Spleen (tissue), 13 donors: ENCODE measurements at places on chromosomes 13 and 19. TPM values are rescaled to one million over a fixed set of nuclear protein-coding genes. Genes with fewer than 3 reads are reported as not detected.
A peak's percentile ranks its signal among the peaks of the same experiment; 100 is the strongest.

- H3K27me3 ChIP-seq = peaks cover 44% of the 10 kb centered on the region
- H3K27ac ChIP-seq = no peak overlapping the region
- DNase-seq = no peak
- H3K36me3 ChIP-seq = no peaks in the 10 kb centered on the region
These were observed 26.6 kb upstream of the KCTD15 start for GRCh38 chr19:33770107-33770506.

DNA sequence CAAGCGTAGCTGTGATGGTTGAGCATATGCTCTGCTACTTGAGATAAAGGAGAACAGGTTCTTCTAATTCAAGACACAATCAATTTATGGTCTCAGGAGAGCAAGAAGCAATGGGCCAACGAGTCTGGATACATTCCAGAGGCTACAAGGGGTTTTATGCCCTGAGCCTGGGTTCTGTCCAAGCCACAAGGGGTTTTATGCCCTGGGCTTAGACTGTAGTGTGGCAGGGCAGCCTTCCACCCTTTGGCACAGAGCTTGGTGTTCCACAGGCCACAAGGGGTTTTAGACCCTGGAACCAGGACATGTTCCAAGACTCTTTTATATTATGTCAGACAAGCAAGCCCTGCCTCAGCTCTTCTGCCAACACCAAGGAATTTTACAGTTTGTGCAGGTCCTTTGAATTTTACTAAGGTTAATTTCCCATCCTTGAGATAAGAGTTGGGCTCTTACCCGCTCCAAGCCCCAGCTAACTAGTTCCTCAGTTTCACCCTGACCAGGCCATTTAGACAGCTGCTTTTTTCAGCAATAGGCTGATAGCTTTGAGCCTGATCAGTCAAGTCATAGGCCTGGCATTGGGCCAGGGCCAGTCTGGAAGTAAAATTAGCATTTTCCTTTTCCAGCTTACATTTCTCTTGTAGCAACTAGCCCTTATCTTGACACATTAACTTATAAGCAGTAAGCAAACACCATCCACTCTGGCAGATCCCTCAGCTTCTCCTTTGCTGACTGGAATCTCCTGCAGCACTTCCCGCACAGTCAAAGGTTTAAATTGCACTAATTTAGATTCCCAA is 95.0 kb downstream of the ZNF737 start:
- no peaks in the 10 kb centered on the region for H3K4me1 ChIP-seq
- no peak for DNase-seq
- H3K36me3 ChIP-seq = no peaks in the 10 kb centered on the region
- H3K27ac ChIP-seq = no peak overlapping the region
- H3K4me3 ChIP-seq = no peak overlapping the region

DNA sequence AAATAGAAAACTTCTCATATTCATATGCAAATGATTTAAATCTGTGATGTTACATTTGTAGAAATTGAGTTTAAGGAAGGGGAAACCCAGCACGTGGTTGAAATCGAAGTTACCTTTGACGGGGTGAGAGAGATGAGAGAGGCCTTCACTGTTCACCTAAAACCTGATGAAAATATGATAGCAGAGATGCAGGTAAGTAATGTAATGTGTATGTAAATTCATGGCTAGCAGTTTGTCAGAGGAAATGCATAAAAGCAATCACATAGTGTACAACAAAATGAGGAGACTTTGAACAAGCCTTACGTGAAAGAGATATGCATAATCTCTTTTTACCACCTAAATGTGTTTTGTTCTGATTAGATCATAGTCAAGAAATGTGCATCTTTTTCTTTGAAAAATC is 134.6 kb downstream of the STOML3 start:
- H3K4me3 ChIP-seq = no peak overlapping the region
- H3K4me1 ChIP-seq = no peaks in the 10 kb centered on the region
- no peaks in the 10 kb centered on the region for H3K36me3 ChIP-seq
- DNase-seq = no peak

- H3K27ac ChIP-seq = no peak overlapping the region
- H3K4me3 ChIP-seq = no peak overlapping the region
- no peaks in the 10 kb centered on the region for H3K27me3 ChIP-seq
- no peaks in the 10 kb centered on the region for H3K4me1 ChIP-seq
These were observed 140.0 kb downstream of the IRS2 start for GRCh38 chr13:109646423-109646822.

- H3K4me1 ChIP-seq = peaks cover 9% of the 10 kb centered on the region
- H3K36me3 ChIP-seq = no peaks in the 10 kb centered on the region
- peaks cover 8% of the 10 kb centered on the region for H3K27me3 ChIP-seq
- peak overlapping the region; percentile 39 for H3K27ac ChIP-seq
These were observed 328 bp downstream of the CYP4F12 start for GRCh38 chr19:15673176-15673654.

The DIRAS1 gene
- 1.3 TPM for polyA plus RNA-seq
